ENCODE measurements at places on chromosomes 11 and 22.
A peak's percentile ranks its signal among the peaks of the same experiment; 100 is the strongest.

- DNase-seq, result no peak
Observed at GRCh38 chr22:20588843-20589581, 81.6 kb downstream of the MED15 start.

DNA sequence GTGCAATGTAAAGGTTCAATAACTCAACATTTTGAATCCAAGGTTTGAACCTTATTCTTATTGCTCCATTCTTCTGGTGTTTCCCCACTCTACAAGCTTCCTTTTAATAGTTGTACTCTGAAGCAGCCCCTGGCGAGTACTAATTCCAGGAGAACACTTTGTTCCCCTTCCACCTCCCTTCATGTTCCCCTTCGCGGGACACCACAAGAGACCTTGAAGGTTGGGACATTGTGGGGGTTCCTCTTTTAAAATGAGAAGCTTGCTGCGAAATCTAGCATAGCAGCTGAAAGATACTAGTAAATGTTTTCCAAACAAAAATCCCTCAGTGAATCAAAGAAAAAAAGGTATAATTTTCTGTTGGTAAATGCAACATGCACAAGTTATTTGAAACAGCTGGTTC, 626.3 kb upstream of the LRRC4C start:
- DNase-seq, result no peak

GRCh38 chr11:115488945-115489344, 15.3 kb downstream of the CADM1 start:
- no peak for DNase-seq

DNA sequence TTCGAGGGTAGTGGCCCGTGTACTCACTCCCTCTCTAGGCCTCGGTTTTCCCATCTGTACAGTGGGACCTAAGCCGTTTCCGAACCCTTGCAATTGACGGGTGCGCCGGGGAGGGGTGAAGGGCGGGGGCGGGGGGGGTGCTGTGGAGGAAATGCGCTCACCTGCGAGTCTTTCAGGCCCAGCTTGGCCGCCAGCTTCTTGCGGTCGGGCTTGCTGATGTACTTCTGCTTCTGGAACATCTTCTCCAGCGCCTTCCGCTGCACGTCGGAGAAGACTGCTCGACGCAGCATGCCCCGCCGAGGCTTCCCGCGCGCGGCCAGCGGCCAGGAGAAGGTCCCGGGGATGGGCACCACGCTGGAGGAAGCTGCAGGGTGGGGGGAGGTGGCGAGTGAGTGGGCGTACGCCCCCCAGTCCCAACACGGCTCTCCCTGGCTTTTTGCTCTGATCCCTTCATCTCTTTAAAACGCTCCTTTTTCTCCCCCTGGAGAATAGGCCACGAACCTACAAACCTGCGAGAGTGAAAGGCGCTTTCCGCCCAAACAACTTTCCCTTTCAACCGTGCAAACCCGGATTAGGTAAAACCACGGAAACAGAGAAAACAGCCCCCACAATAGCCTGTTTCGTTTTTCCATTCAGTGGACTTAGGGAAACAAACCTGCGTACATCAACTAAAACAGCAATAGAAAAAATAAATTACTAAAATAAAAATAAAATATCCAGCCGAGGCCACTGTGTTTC, 3.2 kb downstream of the DBX1 start:
- DNase-seq, result peak; percentile 32

DNA sequence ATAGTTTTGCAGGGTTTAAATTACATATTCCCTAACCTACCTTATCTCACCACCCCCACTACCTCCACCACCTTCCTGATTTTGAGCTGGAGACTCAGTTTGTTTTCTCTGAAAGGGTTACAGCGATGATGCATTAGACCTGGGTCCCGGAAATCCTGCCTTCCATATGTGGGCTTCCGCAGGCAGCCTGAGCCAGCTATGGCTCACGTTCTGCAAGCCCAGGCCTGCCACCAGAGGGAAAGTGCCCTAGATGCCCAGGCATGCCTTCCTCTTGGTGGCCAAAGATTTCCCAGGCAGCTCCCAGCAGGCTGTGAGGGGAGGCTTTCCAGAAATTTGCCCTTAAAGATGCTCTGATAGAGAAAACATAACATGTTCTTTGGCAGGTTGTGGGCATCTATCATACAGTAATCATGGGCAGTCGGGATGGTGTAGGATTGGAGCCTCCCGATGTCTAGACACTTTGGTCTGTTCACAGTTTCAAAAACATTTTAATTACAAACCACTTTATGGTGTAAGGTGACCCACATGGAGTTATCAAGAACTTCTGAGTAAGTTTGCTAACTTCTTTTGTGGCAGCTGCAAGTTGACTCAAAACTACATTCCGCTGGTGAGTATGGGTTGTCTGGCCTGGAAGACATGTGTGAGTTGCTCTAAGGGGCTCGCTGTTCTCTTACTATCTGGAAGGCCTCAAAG, 79.3 kb downstream of the MICAL2 start:
- DNase-seq, result peak; percentile 26

DNA sequence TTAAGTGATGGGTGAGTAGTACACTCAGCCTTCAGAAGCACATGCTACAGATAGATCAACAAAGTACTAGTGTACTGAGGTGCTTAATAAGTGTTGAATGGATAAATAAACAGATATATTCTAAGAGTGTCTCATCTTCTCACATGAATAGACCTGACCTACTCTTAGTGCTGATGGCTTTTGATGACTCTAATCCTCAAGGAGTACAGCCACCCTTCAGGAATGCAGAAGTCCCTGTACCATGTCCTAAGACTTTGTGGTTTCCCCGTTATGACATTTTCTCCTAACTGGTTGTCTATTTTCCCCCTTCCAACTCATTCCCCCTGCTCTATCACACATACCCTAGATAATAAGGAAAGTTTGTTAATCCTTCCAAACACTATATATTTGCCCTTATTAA, 61.6 kb downstream of the C11orf65 start:
- DNase-seq, result no peak

DNA sequence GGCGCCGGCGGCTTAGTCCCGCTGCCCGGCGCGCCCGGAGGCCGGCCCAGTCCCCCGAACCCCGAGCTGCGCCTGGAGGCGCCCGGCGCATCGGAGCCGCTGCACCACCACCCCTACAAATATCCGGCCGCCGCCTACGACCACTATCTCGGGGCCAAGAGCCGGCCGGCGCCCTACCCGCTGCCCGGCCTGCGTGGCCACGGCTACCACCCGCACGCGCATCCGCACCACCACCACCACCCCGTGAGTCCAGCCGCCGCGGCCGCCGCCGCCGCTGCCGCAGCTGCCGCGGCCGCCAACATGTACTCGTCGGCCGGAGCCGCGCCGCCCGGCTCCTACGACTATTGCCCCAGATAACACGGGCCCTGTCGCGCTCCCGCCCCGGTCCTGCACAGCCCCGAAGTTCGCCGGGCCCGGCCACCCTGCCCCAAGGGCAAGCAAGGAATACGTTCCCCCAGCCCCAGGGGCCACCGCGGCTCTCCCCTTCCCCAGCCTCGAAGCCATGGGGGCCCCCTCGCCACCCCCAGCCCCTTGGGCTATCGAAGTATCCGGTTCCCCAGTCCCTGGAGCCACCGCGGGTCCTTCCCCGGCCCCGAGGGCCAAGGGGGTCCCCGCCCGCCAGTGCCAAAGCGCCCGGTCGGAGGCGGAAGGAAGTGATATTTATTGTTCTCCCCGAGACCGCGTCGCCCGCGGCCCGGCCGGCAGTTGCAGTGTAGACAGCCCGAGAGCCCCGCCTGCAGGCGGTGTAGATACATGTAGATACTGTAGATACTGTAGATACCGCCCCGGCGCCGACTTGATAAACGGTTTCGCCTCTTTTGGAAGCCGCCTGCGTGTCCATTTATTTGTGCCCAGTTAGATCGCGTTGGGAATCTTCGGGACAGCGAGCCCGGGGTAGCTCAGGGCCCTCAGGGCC, 6.2 kb downstream of the TBX1 start:
- DNase-seq, result peak; percentile 48

GRCh38 chr11:121053244-121053643, 29.3 kb downstream of the TBCEL start:
- DNase-seq, result no peak

DNA sequence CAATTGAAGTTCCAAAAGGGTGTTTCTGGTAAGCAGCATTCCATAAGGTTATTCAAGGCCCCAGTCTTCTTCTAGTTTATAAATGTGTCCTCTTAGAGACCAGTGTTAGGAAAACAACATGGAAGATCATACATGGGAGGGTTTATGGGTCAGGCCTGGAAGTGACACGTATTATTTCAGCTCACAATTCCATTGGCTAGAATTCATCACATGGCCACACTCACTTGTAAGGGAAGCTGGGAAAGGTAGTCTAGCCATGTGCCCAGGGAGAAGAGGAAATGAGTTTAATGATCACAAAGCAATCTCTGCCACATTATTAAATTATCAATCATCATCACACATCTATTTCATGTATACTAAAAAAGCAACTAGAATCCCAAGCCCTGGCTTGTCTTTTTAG, 181.7 kb upstream of the TBCEL start:
- no peak for DNase-seq

- no peak for DNase-seq
Observed at GRCh38 chr11:19442554-19442910, 201.8 kb upstream of the E2F8 start.
